ENCODE measurements at places on chromosomes 11 and 22. TPM values are rescaled to one million over a fixed set of nuclear protein-coding genes. Genes with fewer than 3 reads are reported as not detected.
A peak's percentile ranks its signal among the peaks of the same experiment; 100 is the strongest.

DNA sequence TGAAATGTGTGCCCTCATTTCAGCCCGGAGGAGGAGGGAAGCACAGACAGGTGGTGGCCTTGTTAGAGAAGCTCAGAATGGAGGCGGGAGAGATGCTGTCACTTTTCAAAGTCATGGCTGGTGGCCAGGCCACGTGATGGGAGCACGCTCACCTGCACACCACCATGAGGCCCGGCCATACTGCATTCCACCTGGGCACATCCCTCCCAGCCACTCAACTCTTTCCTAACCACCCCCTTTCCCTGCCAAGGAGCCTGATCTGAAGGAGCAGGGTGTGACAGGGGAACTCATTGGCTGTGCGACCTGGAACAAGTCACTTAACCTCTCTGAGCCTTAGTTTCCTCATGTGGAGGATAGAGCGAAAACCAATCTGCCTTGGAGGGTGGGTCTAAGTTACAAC is 364.5 kb downstream of the CTTN start:
- DNase-seq, result no peak

- DNase-seq, result no peak
Measured at GRCh38 chr22:25928038-25928437, 186.1 kb downstream of the MYO18B start.

GRCh38 chr22:27090611-27091011 is 433.2 kb downstream of the MIAT start:
- no peak for DNase-seq

The HEPACAM gene
- not detected for total RNA-seq

DNA sequence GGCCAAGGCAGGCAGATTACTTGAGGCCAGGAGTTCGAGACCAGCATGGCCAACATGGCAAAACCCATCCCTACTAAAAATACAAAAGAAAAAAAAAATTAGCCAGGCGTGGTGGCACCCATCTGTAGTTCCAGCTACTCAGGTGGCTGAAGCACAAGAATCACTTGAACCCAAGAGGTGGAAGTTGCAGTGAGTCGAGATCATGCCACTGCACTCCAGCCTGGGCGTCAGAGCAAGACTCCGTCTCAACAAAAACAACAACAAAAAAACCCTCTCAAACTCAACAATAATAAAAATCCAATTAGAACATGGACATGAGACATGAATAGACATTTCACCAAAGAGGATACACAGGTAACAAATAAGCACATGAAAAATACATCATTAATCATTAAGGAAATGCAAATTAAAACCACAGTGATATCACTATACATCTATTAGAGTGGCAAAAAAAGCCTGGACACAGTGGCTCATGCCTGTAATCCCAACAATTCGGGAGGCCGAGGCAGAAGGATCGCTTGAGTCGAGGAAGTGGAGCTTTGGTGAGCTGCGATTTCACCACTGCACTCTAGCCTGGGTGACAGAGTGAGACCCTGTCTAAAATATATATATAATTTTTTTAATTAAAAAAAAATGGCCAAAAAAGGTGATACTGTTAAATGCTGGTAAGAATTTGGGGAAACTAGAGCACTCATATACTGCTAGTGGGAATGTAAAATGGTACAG is 12.7 kb upstream of the SEPTIN5 start:
- DNase-seq, result no peak

GRCh38 chr22:23104187-23104971 is 34.1 kb downstream of the GNAZ start:
- DNase-seq, result no peak

The PKDREJ gene
- total RNA-seq, result not detected

GRCh38 chr11:25793637-25794036 is 538.3 kb upstream of the ANO3 start:
- no peak for DNase-seq

- no peak for DNase-seq
Measured at GRCh38 chr11:90493379-90493778, 270.5 kb upstream of the CHORDC1 start.

DNA sequence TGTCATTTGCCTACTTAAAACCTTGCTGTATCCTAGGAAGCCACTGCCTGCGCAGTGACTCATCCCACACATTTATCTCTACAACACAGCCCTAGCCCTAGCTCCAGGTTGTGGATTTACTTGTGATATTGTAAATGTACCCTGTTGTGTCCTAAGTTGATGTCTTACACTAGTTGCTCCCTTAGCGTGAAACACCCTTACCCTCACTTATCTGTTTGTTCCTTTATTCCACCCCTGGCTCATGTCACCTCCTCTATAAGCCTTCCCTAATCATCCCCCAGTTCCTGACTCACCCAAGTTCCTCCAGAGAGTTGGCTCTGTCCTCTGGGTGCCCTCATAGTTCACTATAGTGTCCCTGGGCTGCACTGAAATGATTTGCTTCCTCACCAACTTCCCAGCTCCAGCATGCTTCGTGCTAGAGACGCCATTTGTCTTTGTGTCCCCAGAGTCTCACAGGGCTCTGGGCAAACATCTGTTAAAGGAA is 431.8 kb upstream of the FAT3 start:
- no peak for DNase-seq

The FGF19 gene
- total RNA-seq, result not detected

The CAT gene
- total RNA-seq, result 37.5 TPM

The KCNJ11 gene
- total RNA-seq, result 0.26 TPM

- peak; percentile 19 for DNase-seq
Measured at GRCh38 chr11:118621071-118621783, 13.8 kb downstream of the PHLDB1 start.

DNA sequence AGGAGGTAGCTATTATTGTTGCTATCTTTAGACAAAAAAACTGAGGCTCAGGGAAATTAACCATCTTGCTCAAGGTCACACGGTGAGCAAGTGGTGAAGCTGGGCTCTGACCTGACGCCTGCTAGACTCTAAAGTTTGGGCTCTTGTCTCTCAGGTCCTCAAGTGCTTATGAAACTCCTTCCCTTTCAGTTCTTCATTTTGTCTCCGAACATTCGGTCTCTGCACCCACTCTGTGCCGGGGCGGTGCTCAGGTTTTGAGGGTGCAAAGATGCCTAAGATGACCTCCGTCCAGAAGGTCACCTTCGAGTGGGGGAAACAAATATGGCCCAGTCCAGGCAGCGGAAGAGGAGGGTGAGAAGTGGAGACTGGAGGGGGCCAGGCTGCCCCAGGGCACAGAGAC is 16.0 kb downstream of the OVOL1 start:
- DNase-seq, result no peak

- DNase-seq, result no peak
Measured at GRCh38 chr22:36339171-36340065, 48.3 kb downstream of the MYH9 start.

DNA sequence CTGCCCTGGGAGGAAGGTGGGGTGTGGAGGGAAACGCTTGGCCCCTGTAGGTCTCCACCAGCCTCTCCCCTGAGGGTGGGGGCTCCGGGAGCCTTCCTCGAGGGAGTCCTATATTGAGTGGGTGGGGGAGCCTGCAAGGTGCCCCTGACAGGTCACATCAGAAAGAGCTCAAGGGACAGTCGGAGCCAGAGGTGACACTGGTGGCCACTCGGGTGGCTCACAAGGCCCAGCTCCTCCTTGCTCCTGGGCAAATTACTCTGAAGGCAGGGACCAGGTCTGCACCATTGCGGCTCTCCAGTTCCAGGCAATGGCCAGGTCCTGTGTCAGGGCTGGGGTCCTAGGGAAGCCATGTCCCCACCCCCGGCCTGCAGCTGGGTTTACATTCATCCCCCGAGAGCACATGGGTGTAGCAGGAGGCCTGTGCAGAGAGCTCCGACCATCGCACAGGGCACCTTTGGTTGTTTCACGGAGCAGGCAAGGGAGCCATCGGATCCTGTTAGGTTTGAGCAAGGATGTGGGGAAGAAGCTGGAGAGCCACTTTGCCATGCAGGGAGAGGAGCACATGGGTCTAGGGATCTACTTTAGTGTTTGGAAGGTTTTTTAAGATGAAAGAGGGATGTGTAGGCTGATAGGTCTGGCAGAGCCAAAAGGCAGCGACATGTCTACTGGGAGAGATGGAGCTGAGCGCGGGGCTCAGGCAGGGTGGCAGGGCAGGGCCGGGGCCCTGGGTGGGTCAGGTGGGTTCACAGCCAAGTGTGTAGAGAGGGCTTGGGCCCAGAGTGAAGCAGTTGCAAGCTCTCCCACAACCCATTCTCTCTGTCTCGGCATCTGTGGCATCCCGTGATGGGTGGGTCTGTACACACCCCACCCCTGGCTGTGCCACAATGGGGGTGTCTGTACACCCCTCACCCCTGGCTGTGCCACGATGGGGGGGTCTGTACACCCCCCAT is 14.8 kb downstream of the CCND1 start:
- DNase-seq, result no peak

The MPEG1 gene
- total RNA-seq, result 5.9 TPM

DNA sequence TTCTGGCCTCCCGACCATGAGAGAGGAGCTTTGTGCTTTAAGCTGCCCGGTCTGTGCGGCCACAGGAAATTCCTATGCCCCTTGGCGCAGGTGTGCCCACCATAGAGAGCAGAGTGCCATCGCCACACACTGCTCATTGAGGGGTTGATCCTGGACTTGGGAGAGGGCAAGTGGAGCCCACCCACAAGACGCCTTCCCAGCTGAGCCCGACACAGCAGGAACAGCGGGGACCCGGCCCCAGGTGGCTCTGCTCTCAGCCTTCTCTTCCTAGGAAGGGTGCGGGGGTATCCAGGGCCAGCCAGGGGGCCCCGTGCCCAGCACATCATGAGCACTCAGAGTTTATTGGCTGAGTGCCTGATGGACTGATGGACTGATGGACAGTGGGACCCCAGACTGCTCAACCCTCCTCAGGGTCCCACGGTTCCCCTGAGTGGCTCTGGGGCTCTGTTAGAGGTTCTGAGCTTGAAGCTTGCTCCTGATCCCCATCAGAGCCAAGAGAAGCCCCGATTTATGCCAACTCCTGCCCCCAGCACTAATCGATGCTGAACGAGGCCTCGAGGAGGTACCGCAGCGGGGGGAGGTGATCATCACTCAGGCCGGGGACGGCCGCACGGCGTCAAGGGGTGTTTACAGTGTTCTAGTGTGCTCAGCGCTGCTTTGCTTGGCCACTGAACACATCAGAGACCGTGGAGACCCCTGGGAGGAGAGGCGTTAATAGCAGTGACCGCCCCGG is 13.5 kb upstream of the MRGPRD start:
- DNase-seq, result no peak

DNA sequence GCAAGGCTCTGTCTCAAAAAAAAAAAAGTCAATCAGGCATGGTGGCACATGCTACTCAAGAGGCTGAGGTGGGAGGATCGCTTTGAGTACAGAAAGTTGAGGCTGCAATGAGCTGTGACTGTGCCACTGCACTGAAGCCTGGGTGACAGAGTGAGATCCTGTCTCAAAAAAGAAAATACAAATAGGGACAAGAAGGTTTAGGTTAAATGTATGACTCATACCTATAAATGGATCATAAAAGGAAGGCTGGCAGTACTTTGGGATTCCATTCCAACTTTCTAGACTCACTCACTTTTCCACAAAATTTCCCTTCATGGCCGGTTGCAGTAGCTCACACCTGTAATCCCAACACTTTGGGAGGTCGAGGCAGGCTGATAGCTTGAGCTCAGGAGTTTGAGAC is 25.6 kb upstream of the OSBP start:
- DNase-seq, result no peak

DNA sequence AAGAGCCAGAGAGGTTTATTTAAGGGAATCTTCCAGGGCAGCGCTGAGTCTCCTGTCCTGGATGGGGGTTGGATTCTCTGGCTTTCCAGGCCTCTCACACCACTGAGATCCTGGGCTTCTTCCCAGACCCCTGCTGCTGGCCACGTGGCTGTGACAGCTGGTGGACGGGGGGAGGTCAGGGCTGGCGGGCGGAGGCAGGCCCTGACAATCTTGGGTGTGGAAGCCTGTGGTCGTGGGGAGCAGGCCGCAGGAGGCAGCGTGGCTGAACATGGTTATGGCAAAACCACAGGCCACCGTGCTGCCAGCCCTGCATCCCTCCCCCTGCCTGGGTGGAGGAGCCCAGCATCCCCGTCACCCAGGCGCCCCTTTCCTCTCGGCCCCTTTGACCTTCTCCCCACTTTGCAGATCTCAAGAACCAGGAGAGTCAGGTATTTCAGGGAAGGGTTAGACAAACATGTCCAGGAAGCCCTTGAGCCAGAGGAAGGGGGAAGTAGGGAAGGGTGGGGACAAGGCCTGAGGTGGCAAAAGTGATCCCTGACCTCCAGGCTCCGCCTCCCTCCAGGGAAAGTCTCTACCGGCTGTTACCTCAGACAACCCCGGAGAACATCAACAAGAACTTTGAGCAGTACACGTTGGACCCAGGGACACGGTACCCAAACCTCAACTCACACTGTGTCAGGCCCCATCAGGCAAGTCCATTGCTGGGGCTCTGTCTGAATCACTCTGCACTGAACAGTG is 111.8 kb downstream of the MICAL2 start:
- DNase-seq, result no peak

The ARVCF gene
- 5.1 TPM for total RNA-seq

- DNase-seq, result no peak
Measured at GRCh38 chr22:50305393-50305922, 2.0 kb downstream of the PLXNB2 start.

DNA sequence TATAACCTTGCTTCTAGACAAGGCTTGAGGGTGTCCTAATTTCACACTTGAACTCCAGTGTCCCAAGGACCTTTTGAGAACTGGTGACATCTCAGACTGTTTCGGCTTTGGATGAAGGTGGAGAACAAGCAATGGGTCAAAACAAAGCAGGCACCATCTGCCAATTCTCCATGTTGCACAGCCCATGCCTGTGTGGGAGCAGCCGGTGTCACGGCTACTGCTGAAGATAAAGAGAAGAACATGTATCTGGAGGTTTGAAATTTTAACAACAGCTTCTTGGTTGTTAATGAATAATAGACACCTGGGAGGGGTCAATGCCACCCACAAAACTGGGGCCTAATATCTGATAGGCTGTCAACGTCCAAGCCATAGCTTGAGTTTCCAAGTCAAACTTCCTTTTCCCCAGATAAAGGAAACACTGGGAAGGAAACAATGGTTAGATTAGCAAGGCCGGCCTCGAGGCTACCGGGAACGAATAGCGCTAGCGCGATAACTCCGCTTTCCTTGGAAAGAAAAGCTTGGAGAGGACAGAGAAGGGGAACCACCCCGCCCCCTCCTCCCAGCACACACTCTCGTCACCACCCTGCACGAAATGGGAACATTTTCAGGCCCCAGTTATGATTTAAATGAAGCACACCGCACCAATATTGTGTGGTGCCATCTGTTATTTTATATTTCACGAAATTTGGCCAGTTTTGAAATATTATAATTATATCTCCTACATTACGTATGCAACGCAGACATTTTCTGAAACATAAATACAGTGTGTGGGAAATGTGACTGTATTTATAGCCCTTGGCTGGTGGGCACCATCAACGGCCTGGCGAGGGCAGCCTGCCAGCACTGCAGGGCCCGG is 21.8 kb upstream of the OPCML start:
- DNase-seq, result no peak

The CCS gene
- total RNA-seq, result 59.1 TPM

- no peak for DNase-seq
Measured at GRCh38 chr11:8584511-8584910, 9.5 kb downstream of the STK33 start.

DNA sequence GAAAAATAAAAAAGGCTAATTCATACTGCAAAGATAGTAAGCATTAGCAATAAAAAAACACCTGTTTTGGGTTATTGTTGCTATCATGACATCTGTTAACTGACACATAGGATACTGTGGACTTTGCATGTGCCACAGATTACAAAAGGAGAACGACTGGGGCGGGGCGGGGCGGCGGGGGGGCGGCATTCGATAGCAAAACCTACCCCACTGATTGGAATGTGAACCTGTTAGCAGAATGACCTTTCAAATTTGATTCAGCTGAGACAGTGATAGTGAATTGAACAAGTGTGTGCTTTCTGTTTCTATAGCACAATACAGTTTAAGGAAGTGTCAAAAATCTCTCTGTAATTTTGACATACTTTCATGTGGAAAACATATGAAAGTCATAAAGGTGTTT is 14.9 kb downstream of the MMP20 start:
- DNase-seq, result no peak

The TRPC6 gene
- not detected for total RNA-seq
